ENCODE measurements at places on chromosomes 5 and 9.

DNA sequence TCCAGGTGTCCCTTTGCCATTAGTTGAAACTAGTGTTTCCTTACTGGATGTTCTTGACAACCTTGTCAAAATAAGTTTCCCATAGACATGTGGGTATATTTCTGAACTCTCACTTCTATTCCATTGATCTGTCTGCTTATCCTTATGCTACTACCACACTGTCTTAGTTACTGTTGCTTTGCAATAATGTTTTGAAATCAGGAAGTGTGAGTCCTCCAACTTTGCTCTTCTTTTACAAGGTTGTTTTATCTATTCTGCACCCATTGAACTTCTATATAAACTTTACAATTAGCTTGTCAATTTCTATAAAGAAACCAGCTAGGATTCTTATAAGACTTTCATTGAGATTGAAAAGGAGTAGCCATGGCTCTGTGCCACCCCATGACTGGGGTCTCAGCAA lies 24.3 kb downstream of the CD14 start:
- no peak for DNase-seq

- DNase-seq = no peak
These were observed 4.7 kb downstream of the VDAC1 start for GRCh38 chr5:134000091-134000511.

GRCh38 chr5:138960145-138960692 lies 85.1 kb upstream of the LRRTM2 start:
- DNase-seq = no peak

GRCh38 chr9:29806937-29807618 lies 2233.8 kb upstream of the C9orf72 start:
- DNase-seq = no peak

DNA sequence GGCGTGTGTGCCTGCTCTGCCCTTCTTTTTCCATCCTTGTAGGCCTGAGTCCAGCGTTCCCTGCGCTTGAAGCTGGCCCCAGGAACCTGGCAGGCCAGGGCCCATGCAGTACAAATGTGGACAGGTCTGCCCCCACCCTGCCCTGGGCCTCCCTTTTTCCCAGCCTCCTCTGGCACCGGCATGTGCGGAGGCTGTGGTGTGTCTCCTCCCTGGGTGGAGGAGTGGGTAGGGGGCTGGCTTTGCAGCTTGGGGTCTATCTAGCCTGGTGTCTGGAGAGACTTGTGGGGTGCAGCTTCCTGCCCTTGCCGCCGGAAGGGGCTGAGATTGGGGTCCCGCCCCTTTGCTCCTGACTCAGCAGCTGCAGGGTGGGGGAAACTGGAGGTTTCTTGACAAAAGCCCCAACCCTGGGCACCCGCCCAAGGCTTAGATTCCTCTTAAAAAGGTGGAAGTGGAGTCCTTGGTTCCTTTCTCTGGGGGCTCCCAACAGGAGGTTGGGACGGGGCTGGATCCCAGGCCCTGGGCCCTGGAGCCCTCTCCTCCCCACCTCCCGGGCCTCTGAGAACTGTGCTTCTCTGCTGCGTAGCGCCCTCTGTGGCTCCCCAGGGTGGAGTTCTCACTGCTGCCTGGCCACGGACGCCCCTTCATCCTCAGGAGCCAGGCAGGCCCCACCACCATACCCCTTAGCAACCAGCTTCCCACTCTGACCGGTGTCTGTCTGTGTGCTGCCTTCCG lies 18.0 kb downstream of the RXRA start:
- peak; percentile 53 for DNase-seq
